ENCODE measurements at places on chromosomes 2 and 18.
A peak's percentile ranks its signal among the peaks of the same experiment; 100 is the strongest.

- no peaks in the 10 kb centered on the region for H3K27me3 ChIP-seq
- peak; percentile 44 for DNase-seq
- H3K36me3 ChIP-seq = no peaks in the 10 kb centered on the region
- H3K4me1 ChIP-seq = peaks cover 8% of the 10 kb centered on the region
These were observed 83.9 kb downstream of the AAK1 start for GRCh38 chr2:69559442-69560146.

DNA sequence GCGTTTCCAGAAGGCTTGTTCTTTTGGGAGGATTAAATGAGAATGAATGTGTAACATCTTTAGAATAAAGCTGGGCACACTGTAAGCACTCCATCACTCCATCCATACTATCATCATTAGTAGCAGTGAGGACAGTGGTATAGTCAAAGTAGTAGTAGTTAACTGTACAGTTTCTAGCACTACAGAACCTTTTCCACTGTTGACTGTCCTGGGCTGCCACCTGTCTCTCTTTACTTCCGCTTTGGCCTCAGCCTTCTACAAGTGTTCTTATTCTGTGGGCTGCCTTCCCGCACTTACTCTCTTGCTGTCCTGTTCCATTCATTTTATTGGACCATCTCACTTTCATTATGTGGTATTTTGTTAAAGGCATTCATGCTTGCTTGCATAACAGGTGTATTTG lies 3.3 kb downstream of the SLC9A2 start:
- peaks cover 18% of the 10 kb centered on the region for H3K4me1 ChIP-seq
- no peak for DNase-seq
- H3K27me3 ChIP-seq = peaks cover 26% of the 10 kb centered on the region
- H3K4me3 ChIP-seq = no peak overlapping the region
- no peaks in the 10 kb centered on the region for H3K36me3 ChIP-seq

GRCh38 chr18:9943311-9943710 lies 29.5 kb downstream of the VAPA start:
- peaks cover 69% of the 10 kb centered on the region for H3K36me3 ChIP-seq
- H3K4me3 ChIP-seq = no peak overlapping the region
- no peak overlapping the region for H3K27ac ChIP-seq
- H3K27me3 ChIP-seq = no peaks in the 10 kb centered on the region
- no peaks in the 10 kb centered on the region for H3K4me1 ChIP-seq

DNA sequence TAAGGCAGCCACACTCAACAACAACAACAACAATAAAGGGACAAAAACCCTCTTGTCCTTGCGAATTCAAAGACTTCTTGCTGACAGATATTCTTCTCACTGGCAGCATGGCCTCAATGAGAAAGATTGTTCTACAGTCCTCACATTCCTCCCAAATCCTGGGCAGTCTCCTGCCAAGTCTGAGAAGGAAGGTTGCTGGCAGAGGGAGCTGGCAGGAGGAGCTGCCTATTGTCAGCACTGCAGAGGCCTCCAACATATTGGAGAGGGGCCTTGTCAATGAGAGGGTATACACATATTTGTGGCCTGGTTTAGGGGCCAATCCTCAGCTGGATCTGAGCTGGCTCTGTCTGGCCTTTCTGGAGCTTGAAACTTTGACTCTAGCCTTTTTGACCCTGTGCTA lies 63.5 kb downstream of the LAMA3 start:
- H3K27ac ChIP-seq = no peak overlapping the region
- no peak for DNase-seq
- H3K36me3 ChIP-seq = no peaks in the 10 kb centered on the region
- H3K27me3 ChIP-seq = no peaks in the 10 kb centered on the region

- no peaks in the 10 kb centered on the region for H3K36me3 ChIP-seq
- no peak overlapping the region for H3K4me3 ChIP-seq
- no peaks in the 10 kb centered on the region for H3K4me1 ChIP-seq
- no peaks in the 10 kb centered on the region for H3K27me3 ChIP-seq
These were observed 477.9 kb downstream of the KCNJ3 start for GRCh38 chr2:155176345-155176744.

DNA sequence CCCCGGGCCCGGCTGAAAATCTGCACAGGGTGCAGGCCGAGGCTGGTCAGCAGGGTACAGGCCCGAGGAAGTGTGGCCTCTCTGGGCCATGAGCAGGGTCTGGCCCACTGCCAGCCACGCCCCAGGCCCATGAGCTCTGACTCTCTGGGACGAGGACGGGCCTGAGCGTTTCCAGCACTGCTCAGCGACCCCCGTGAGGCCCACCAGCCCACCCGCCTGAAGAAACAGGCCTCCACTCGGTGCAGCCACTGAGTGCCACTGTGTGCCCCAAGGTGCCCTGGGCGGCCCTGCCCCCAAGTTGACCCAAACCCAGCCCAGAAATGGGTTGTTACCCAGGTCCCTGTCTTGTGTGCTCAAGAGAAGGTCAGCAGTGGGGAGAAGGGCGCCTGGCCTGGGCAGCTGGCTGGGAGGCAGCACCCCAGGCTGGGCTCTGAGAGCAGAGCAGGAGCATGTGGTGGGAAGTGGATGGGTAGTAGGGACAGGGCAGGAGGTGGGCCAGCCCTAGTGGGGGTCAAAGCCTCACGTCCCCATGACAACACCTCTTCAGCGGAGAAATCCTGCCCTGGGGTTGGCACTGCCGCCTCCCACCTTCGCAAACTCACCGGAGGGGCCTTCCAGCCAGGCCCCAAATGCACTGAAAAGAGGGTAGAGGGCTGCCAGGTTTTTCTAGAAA lies 2.1 kb upstream of the SNED1 start:
- peaks cover 73% of the 10 kb centered on the region for H3K4me1 ChIP-seq
- H3K27ac ChIP-seq = no peak overlapping the region
- no peaks in the 10 kb centered on the region for H3K27me3 ChIP-seq
- no peak overlapping the region for H3K4me3 ChIP-seq
- DNase-seq = no peak
- H3K36me3 ChIP-seq = no peaks in the 10 kb centered on the region

DNA sequence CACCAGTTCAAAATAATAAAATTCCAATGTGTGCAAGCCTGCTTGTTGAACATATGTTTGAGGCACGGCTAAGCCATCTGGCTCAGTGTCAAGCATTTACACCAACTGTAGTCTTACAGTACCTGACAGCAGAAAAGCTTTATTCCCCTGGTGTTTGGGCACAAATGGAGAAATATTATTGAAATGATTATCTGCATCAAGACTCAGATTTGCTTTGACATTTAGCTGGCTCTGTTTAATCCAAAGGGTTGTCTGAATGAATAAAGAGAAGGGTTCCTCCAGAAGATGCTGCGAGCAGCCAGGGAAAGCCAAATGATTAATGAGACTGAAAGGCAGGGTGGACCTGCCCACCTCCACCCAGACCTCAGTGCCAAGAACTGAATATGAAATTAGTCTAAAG lies 393.2 kb upstream of the GALNT5 start:
- no peaks in the 10 kb centered on the region for H3K36me3 ChIP-seq
- H3K4me3 ChIP-seq = no peak overlapping the region
- peaks cover 3% of the 10 kb centered on the region for H3K27me3 ChIP-seq
- no peaks in the 10 kb centered on the region for H3K4me1 ChIP-seq
- no peak overlapping the region for H3K27ac ChIP-seq

DNA sequence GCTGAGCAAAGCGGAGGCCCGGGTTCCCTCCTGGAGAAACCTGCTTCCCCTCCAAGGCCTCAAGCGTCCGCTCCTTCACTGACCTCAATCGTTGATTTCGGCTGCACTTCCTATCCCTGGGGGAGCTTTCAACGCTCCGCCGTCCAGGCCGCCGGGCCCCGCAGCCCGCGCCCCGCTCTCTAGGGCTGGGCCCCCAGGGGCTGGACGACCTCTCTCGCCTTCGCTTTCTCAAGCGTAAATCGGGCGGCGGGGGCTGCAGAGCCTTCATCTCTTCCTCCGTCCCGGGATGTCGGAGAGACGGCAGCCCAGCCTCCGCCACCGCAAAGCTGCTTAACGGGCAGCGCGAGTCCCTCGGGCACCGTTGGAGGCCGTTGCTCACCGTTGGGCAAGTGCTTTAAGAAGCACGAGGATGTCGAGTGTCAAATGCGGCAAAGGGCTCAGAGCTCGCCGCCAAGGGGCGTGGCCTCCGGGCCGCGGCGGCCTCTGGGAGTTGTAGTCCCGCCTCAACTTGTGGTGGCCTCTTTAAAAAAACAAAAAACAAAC lies 8.5 kb downstream of the HES6 start:
- peak overlapping the region; percentile 67 for H3K4me3 ChIP-seq
- peaks cover 13% of the 10 kb centered on the region for H3K4me1 ChIP-seq
- H3K27ac ChIP-seq = no peak overlapping the region
- DNase-seq = peak; percentile 79
- H3K27me3 ChIP-seq = peaks cover 14% of the 10 kb centered on the region

DNA sequence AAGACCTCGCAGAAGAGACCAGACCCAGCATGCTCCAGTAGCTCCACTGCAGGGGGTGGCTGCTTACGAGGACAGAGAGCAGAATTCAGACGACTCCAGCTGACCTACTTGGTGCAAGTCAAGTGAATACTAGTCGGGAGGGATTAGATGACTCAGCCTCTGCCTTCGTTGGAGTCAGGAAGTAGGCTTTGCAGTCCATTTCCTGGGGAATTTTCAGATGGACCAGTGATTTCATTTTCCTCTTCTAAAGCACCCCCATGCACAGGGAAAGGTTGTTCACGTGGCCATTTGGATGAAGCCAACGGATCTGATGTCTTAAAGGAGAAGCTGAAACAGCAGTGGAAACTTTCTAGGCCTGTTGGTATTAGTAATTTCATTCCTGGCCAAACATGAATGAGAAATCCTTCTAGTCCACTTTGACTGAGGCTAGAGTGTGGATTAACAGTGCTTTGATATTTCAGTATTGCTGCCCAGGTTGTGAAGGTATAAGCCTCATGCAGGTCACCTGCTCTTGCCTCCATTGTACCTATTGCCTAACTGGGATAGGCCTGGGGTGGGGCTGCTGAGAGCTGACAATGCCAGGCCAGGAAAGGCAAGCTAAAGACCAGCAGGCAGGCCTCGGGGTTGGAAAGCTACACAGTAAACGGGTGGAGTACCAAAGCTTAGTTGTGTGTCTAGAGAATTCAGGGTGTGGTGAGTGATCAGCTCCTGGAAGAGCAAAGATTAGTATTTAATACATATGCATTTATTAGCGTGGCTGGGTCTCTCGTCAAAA lies 117.6 kb upstream of the FOSL2 start:
- H3K36me3 ChIP-seq = no peaks in the 10 kb centered on the region
- DNase-seq = no peak
- no peaks in the 10 kb centered on the region for H3K27me3 ChIP-seq
- H3K4me1 ChIP-seq = peaks cover 4% of the 10 kb centered on the region

- H3K27ac ChIP-seq = no peak overlapping the region
- no peak for DNase-seq
- H3K27me3 ChIP-seq = no peaks in the 10 kb centered on the region
- no peak overlapping the region for H3K4me3 ChIP-seq
- H3K4me1 ChIP-seq = peaks cover 48% of the 10 kb centered on the region
These were observed 16.4 kb upstream of the IL1R1 start for GRCh38 chr2:102126169-102126568.

- no peak overlapping the region for H3K27ac ChIP-seq
- no peaks in the 10 kb centered on the region for H3K27me3 ChIP-seq
- no peak for DNase-seq
- no peak overlapping the region for H3K4me3 ChIP-seq
- H3K36me3 ChIP-seq = no peaks in the 10 kb centered on the region
These were observed 390.8 kb downstream of the TGIF1 start for GRCh38 chr18:3840766-3841165.

- H3K4me3 ChIP-seq = no peak overlapping the region
- peaks cover 46% of the 10 kb centered on the region for H3K4me1 ChIP-seq
- peak; percentile 93 for DNase-seq
- no peak overlapping the region for H3K27ac ChIP-seq
- H3K27me3 ChIP-seq = no peaks in the 10 kb centered on the region
- H3K36me3 ChIP-seq = no peaks in the 10 kb centered on the region
These were observed 21.6 kb upstream of the SLC20A1 start for GRCh38 chr2:112623913-112624777.

DNA sequence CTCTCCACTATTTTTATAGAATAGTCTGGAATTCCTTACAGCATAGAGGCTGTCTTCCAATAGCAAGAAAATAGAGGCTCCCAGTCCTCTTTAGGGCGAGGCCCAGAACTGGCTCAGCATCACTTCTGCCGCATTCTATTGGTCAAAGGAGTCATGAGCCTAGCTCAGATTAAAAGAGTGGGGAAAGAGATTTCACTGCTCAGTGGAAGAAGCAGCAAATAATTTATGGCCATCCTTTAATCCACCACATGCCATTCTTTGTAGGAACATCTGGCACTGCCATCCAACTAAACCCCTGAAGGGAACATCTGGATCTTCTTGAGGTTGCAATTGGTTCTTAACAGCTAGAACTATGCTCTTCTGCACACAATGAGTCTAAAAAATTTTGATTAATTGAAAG lies 43.4 kb upstream of the NEUROD1 start:
- no peaks in the 10 kb centered on the region for H3K4me1 ChIP-seq
- H3K4me3 ChIP-seq = no peak overlapping the region
- DNase-seq = no peak

GRCh38 chr2:74632939-74633312 lies 15.2 kb downstream of the M1AP start:
- no peak overlapping the region for H3K4me3 ChIP-seq
- no peaks in the 10 kb centered on the region for H3K4me1 ChIP-seq
- H3K27me3 ChIP-seq = no peaks in the 10 kb centered on the region

DNA sequence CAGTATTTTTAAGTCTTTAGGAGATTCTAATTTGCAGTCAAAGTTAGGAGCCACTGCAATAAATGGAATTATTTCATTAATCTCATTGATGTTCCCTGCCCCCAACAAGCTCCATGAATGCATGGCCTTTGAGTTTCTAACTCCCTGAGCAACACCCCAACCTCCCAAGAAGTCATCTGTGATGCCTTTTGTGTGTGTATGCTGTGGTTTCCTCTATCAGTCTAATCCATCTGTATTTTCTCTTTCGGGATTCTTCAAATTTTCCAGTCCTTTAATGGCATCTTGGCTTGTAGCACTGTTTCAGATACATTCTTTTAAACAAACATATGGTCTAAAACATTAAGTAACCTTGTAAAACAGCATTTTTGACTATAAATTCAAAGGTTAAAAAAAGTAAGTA lies 16.8 kb downstream of the SERPINB10 start:
- no peak overlapping the region for H3K4me3 ChIP-seq
- H3K4me1 ChIP-seq = peaks cover 3% of the 10 kb centered on the region
- no peaks in the 10 kb centered on the region for H3K27me3 ChIP-seq
